ENCODE measurements at places on chromosomes 4 and X.

GRCh38 chr4:101418055-101418454, 70.7 kb upstream of the PPP3CA start:
- no peak for DNase-seq

GRCh38 chrX:8906299-8906938, 105.2 kb upstream of the FAM9A start:
- no peak for DNase-seq

GRCh38 chr4:118765399-118765798, 70.5 kb downstream of the SEC24D start:
- DNase-seq = no peak

DNA sequence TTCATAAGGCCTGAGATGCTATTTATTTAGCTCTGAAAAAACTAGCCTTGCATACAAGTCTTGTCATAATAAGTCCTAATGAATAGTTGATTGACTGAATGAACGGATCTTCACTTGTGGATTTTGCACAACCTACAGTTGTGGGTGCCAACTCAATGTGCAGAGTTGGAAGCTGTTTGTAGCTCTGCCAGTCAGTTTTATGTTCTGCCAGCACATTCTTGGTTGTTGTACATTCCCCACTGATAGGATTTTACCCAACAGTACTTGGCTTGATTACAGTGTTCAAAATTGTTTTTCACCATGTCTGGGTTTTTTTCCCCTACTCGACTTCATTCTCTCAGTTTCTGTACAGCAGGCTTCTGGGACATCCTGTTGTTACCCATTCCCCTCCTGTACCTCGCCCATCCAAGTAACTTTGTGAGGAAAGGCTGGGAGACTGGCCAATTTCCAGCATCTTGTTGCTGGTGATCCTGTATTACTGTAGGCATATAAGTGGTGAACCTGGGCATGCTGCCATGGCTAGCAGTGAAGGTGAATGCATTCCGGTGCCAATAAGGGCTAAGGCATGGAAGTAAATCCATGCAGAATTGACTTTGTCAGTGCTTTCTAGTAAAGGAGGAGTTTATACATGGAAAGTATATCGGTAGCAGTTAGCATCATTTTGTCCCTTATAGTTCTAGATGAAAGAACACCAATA, 22.8 kb downstream of the IL1RAPL1 start:
- no peak for DNase-seq

DNA sequence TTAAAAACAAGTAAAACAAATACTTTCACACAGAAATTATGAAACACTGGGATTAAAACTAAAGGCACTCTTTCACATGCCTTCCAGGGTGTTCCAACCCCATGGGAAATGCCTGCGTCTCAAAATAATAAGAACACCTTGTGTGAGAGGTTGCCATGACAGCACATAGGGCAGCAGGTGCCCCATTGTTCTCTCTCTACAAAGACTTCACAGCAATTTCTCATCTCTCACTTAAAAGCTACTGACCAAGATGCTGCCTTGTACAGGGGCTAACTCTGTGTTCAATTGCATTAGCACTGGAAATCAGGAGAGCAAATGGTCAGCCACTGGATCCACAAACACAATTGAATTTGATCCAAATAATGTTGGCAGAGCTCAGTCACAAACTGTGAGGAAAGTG, 102.5 kb upstream of the GALNTL6 start:
- no peak for DNase-seq

DNA sequence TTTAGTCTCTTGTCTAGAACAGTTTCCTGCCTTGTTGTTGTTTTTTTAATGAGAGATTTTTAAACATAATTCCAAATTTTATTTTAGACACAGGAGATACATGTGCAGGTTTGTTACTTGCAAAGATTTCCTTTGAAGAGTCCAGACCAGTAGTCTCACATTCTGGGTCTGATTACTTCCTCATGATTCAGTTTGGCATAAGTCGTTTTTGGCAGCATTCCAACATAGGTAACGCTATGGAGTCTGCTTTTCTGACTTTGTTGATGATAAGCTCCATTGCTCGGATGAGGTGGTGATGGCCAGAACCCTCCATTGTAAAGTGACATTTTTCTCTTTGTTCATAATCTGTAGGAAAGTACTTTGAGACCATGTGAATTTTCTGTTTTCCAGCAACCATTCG, 74.7 kb downstream of the CLCN4 start:
- DNase-seq = no peak

DNA sequence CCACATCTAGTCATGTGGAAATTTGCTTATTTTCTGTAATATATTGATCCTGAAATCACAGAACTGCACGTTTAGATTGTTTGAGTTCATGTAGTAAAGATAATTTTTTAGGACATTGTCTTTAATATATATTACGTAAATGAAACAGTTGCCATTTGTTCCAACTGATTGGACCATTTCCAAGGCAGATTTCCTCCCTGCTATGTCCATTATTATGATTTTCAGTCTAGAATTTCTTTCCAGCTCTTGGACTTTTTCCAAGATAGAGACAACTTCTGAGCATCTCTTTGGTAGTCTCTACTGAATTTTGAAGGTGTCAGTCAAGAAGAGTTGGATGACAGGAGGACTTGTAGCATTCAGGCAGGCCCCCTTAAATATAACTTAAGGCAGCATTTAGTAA, 94.6 kb downstream of the STIM2 start:
- no peak for DNase-seq

GRCh38 chr4:149706942-149707341, 108.7 kb downstream of the IQCM start:
- no peak for DNase-seq

DNA sequence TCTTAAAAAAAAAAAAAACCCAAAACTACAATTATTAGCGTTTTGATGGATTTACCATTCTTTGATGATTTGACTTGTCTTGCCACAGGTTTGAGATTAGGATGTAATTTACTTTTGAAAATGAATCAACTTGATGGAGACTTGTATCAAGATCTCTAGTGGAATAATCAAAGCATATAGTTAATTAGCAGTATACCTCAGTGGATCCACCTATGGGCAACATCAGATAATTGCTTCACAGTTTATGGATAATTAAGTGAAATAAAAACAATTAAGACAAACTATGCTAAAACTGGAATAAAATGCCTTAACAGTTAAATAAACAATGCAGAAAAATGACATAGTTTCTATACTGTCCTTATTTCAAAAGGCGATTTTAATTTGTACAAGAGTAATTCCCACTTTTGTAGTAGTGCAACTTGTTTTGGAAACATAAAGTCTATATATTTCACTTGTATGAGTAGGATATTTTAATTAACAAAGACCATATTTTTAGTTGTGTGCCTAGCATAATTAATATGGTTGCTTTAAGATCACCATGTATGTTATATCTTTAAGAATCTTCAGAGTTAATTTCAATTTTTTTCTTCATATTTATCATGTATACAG, 4.2 kb downstream of the CPEB2 start:
- DNase-seq = no peak

GRCh38 chr4:84825701-84826341, 140.7 kb downstream of the WDFY3 start:
- no peak for DNase-seq

DNA sequence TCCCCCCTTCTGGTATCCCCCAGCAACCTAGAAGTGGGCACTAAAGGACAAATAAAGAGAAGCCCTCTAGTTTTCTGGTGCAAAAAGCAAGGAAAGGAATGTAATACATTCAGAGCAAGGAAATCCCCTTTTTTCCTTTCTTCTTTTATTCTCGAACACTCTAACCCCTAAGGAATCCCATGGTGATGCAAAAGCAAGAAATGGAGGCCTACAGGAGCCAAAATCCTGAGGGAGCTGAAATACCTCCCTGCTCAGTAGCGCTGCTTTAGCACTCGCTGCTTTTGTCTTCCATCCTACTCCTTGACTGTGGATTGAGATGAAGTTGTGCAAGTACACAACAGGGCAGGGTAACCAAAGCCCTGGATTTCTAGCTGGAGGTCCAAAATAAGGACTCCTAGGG, 251.0 kb downstream of the PRDM5 start:
- DNase-seq = no peak

DNA sequence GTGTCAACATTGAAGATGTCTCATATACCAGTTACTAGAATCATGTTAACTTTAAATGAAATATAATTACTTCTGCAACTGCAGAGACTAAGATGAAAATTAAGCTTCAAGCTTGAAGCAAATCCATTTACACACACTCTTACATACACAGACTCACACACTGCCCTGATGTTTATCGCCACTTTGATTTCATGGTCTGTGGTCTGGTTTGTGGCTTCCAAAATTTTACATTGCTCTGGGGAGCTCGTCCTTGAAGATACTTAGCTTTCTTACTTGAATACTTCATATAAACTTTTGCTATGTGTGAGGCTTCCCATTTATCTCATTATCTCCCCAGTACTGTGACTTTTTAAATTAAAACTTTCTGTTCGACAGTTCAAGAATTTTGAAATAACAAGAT, 35.8 kb downstream of the ARHGEF38 start:
- DNase-seq = no peak

DNA sequence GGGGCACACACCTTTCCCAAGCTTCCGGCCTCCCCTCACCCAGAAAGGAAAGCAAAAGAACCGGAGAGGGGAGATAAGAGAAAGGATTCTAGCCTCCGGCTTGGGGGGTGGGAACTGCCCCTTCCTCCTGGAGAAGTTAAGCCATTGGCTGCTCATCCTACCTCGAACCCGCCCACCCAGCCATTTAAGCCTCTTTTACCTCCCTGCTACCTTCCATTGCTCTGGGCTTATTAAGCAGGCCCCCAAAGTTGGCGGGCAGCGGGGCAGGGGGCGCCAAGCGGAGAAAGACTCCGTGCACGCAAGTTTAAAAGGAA, 2.3 kb downstream of the MAML3 start:
- DNase-seq = peak; percentile 26

GRCh38 chr4:183364025-183364424, 41.8 kb upstream of the CLDN24 start:
- DNase-seq = no peak

DNA sequence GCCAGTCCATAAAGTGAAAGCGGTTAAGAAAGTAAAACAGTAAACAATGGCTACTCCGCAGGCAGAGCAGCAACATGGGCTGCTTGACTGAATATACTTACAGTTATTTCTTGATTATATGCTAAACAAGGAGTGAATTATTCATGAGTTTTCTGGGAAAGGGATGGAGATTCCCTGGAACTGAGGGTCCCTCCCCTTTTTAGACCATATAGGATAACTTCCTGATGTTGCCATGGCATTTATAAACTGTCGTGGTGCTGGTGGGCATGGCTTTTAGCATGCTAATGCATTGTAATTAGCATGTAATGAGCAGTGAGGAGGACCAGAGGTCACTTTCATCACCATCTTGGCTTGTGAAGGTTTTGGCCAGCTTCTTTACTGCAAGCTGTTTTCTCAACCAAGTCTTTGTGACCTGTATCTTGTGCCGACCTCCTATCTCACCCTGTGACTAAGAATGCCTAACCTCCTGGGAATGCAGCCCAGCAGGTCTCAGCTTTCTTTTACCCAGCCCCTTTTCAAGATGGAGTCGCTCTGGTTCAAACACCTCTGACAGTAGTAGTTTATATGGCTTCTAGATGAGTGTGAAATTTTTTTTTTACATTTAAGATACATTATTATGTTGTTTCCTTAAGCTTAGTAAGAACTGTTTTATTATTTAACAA, 514.8 kb upstream of the TENM3 start:
- no peak for DNase-seq
